CD4-positive, alpha-beta T cell treated with Interleukin-21 for 1 hour (primary cell): ENCODE measurements at places on chromosomes 16 and 17.
A peak's percentile ranks its signal among the peaks of the same experiment; 100 is the strongest.

GRCh38 chr17:64269687-64270649 lies 6.9 kb upstream of the TEX2 start:
- no peak for DNase-seq

- DNase-seq, result peak; percentile 58
Observed at GRCh38 chr17:32936894-32937500, 9.0 kb downstream of the TMEM98 start.

DNA sequence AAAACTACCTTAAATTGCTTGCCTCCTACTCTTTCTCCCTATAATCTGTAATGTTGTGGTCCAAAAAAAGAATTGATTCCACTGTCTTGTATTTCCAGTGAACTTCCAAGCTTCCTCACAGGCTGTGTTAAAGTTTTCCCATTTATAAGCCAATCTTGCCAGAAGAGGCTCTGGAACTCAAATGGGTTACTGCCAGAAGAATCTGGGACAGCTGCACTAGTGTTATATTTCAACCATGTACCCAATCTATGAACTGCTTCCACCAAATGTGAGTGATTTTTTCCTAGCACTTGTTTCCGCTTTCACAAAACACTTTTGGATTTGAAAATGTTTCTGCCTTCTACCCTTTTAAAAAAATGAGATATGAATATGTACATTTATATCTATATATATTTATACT lies 1.8 kb downstream of the CCDC43 start:
- DNase-seq, result no peak

GRCh38 chr17:65598746-65599145 lies 37.3 kb upstream of the AXIN2 start:
- DNase-seq, result no peak

- peak; percentile 45 for DNase-seq
Observed at GRCh38 chr16:813204-813915, 12.8 kb upstream of the GNG13 start.

DNA sequence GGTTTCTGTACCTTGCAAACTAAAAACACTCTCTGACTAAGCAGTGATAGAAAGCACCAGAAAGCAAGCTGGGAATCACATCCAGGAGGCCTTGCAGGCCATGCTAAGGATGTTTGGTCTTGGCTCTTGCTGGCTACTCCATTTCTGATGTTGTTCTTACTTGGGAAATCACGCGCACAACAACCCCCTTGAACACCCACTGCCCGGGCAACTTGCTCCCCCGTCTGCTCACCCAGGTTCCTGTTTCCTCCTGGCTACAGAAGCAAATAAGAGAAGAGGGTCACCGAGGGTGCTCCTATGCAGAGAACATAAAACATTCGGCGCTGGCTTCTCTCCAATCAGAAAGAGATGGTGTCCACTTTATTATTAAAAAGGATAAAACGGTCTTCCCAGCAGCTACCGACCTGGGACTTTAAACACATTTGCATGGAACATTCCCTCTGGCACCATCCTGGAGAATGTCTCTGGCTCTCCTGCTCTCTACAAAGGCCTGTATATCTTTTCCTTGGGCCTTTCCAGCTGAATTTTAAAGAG lies 271.2 kb upstream of the RPL38 start:
- no peak for DNase-seq

- no peak for DNase-seq
Observed at GRCh38 chr17:79217473-79218135, 143.0 kb downstream of the ENGASE start.

DNA sequence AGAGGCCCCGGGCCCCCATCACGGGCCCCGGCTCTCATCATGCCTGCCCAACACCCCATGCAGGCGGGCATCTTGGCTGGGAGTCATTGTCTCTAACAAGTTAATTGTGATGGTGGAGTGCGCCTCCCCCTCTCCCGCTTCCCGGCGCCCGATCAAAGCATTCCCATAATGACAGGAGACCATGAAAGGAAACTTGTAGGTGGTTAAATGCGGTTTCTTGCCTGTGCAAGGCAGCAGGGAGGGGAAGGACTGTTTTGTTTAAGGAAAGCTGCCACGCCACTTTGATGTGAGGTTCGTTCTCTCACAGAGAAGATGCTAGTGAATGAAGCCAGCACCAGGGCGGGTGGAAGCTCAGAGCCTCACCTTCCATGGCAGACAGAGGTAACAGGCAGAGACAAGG lies 45.4 kb downstream of the C16orf78 start:
- DNase-seq, result no peak

DNA sequence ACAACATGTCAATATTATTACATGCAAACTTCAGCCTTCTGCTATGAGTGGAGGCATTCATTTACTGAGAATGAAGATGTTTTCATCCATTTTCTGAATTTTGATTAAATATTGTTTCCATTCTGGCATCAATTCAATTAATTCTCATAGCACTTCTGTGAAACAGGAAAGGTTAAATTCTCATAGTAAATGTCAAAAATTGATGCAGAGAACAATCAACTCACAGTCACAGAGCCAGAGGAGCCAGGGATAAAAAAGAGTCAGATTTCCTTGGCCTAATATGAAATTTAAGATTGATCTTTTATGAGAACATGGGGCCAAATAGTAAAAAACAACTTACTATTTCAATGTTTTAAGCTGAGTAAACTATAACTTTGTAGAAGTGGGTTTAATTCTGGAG lies 183.8 kb upstream of the AXIN2 start:
- DNase-seq, result no peak

GRCh38 chr16:2785101-2785991 lies 2.0 kb downstream of the PRSS33 start:
- peak; percentile 35 for DNase-seq

GRCh38 chr16:2749476-2749875 lies 3.0 kb upstream of the SRRM2 start:
- DNase-seq, result no peak

DNA sequence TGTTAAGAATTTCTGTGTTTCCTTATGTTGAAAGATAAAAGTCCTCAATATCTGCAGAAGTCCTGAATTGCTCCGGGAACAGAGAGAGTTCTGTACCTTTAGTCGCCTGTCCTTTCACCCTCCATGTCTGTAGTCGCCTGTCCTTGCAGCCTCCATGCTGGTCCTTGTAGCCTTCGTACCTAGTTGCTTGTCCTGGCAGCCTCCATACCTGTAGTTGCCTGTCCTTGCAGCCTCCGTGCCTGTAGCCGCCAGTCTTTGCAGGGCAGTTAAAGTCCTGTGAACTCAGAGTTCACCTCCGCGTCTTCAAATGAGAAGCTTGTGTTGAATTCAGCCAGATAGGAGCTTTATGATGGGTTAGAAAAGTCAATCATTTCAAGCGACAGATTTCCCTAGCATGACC lies 19.5 kb upstream of the ITGAX start:
- no peak for DNase-seq

- no peak for DNase-seq
Observed at GRCh38 chr16:28528463-28528867, 10.3 kb downstream of the NUPR1 start.

DNA sequence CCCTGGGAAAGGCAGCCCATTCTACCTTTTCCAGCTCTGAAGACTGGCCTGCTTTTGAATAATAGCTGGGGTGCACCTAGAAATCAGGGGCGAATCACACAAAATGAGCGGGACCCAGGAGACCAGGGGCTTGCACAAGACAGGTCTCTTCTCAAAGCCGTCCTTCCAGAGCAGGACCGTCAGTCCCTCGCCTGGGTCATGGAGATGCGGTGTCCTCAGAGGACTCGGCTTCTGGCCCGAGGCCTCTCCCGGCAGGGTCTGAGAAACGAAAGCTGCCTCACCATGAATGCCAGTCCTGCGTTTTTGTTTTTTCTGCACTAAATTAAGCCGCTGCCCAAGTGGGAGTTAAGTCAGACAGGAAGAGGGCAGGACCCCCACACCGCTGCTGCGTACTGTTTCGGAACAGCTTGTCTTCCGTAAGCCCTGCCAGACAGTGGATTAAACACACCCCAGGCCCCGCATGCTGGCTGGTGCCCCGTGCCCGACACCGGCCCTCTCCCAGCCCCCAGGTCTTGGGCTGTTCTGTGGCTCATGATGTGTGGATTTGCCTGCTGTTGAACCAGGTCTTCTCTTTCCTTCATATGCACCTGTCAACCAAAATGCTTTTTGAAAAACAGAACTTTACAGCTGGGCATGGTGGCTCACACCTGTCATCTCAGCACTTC lies 142.1 kb upstream of the RPH3AL start:
- no peak for DNase-seq

GRCh38 chr16:57622361-57623250 lies 5.8 kb upstream of the ADGRG1 start:
- DNase-seq, result no peak

DNA sequence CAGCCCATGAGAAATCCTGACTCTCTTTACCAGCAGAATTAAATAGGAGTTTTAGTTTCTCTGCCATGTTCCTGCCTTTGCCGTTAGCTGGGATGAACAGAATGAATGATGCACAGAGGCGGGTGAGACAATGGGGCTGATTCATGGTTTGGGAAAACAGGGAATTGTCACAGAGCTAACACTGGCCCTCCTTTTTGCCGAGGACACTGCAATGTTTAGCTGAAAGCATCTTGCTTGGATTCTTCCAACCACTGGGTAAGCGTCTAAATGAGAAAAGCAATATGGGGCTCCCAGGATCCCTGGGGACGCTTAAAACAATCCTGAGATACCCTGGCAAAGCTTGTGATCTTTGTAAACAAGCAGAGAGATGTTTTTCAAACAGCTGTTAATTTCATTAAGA lies 12.8 kb upstream of the PAFAH1B1 start:
- no peak for DNase-seq

GRCh38 chr17:27944546-27945332 lies 51.6 kb upstream of the LYRM9 start:
- no peak for DNase-seq

DNA sequence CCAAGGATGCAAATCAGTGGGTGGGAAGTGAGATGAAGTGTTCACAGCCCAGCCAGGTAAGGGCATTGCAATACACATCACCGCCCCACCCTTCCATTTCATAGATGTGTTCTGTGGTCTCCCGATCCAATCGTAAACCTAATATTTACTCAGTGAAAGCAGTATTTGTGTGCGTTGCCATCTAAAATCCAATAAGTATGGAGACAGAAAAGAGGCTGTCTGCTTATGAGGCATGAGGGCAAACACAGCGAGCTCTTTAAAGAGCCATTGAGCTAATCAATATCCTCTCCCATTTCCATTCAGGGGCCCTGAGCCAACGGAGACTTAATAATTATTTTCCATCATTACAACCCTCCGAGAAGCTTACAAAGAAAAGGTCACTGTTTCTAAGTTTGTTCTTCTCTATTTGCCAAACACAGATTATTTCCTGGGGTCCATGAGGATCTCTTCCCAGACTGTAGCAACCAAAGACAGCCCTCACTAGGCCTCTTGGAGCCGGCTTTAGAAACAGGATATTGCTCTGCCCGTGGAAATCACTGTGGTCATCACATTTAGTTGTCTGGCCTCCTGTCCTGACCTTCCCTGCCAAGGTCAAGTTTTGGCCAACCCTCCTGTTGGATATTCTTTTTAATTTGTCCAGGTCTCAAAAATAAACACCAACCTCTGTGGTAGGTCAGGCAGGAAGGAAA lies 120.1 kb downstream of the SLC39A11 start:
- DNase-seq, result no peak

- peak; percentile 22 for DNase-seq
Observed at GRCh38 chr17:47981462-47981861, 10.5 kb downstream of the CDK5RAP3 start.

- DNase-seq, result no peak
Observed at GRCh38 chr16:12675046-12675445, 128.6 kb downstream of the CPPED1 start.

- no peak for DNase-seq
Observed at GRCh38 chr16:56525236-56525635, 5.4 kb upstream of the BBS2 start.

DNA sequence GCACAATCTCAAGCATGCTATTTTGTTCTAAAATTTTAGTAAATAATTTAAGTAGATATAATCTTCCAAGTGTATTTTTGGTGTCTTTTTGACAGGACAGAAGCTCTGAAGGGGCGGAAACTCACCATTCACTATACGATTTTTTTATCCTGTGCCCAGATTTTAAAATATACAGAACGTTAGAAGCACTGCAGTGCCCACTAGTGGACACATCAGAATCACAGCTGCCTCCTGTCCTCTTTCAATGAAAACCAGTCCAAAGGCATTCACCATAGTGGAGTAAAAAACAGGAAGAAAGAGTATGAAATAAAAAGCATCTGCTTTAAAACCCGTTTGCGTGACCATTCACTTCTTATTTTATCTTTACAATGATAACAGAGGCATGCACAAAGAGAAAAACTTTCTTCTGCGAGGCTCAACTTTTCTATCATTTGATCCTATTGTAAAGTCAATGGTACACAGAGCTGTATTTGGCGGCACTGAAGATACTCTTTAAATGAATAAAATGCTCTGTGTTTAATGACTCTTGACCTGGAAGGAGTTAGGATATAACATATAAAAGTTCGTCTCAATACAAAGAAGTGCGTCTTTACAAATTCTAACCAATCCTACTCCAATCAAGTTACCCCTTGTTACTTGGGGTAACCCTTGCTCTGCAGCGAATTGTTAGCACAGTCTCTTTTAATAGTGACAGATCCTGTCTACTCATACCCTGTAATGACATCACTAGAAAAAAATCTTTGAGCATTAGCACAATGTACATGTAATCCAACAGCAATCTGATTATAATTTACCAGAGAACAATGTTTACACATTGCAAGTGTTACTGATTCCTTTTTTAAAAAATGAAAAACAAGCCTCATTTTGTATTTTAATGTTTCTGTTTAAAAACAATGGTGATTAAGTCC lies 339.8 kb upstream of the PSMD7 start:
- peak; percentile 18 for DNase-seq

- DNase-seq, result no peak
Observed at GRCh38 chr16:56475201-56475600, 23.8 kb downstream of the OGFOD1 start.

DNA sequence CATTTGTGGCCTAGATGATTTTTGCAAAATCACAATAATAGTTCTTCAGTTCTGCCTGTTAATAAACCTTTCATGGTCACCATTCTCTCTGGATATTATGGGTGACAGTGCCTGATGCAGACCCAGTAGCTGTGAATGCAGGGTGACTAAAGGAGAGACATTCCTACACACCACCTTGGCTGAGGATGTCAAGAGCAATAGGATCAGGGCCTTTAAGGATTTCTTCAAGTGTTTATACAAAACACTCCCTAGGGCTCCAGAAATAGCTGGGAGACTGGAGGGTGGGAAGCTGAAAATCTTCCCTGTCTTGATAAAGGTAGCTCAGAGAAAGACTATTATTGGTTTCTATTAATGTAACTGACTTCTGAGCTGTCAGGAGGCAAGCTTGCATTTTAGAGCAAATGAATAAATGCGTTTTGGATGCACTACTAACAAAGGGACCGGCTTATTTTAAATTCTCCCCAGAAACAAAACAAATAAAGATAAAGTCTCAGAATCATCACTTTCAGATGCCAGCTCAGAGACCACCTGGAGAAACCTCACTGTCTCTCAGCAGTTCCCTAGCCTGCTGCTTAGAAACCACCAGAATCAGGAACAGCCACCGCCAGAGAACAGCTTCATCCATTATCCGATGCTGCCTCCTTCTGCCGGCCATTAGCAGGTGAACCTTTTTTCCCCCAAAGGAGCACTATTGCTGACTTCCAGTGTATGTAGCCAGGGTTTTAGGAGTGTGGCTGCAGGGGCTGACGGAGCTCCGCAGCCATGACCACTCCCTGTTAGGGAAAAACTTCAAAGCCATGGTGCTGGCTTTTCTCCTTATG lies 171.4 kb upstream of the DYNLRB2 start:
- no peak for DNase-seq

GRCh38 chr16:81863630-81864352 lies 84.7 kb downstream of the PLCG2 start:
- no peak for DNase-seq

- no peak for DNase-seq
Observed at GRCh38 chr17:29167393-29168078, 12.7 kb downstream of the MYO18A start.
